ENCODE measurements at places on chromosomes 5 and 9. TPM values are rescaled to one million over a fixed set of nuclear protein-coding genes. Genes with fewer than 3 reads are reported as not detected.

DNA sequence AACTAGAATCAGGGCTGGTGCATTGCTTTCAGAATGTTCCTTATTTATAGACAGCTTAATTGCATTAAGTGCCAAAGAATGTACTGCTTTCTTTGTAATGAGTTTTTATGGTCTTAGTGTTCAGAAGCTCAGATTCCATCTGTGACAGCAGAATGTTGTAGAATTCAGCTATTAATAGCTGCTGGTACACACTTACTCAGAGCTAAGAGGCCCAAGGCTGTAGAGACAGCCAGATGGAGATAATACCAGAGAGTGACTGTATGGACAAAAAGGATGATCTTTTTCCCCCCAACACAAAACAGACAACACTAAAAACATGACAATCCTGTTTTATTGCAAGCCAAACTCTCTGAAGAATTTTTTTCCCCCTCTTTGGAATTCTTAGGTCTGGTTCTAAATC lies 50.2 kb downstream of the PPP2R2B start:
- H3K27ac ChIP-seq: no peak overlapping the region
- no peaks in the 10 kb centered on the region for H3K36me3 ChIP-seq
- H3K4me1 ChIP-seq: no peaks in the 10 kb centered on the region
- DNase-seq: no peak

GRCh38 chr9:128070874-128071273 lies 2.8 kb downstream of the SLC25A25 start:
- no peak overlapping the region for H3K4me3 ChIP-seq
- H3K27ac ChIP-seq: no peak overlapping the region

Gene CDO1
- 5.3 TPM for total RNA-seq

- no peaks in the 10 kb centered on the region for H3K4me1 ChIP-seq
- H3K36me3 ChIP-seq: no peaks in the 10 kb centered on the region
- no peak overlapping the region for H3K4me3 ChIP-seq
- no peak overlapping the region for H3K27ac ChIP-seq
Observed at GRCh38 chr9:77677397-77677796, 29.3 kb upstream of the GNA14 start.

DNA sequence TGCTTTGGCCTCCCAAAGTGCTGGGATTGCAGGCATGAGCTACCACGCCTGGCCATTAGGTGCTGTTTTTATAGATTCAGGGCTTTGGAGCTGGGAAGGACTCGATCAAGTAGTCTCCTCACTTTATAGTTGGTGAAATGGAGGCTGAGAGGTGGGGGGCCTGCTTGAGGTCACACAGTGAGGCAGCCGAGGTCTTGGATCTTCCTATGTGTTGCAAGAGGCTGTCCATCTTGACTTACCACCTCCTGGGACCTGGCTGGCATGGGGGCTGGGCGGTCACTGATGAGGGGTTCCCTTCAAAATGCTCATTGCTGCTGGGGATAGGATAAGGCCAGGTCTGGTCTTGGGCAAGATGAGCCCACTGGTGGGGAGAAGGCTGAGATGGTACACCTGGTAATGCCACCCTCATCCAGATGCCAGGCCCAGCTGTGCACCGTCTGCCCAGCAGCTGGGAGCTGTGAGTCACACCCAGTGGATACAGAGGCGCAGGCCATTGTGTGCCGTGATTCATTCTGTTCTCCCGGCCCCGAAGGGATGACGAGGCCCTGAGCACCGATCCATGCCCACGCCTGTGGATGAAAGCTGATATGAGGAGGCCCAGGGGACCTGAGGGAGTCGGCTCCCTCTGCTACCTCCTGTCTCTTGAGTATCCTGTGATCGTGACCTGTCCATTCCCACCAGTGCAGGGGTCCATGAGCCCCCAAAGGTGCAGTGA lies 10.5 kb upstream of the NDST1 start:
- peaks cover 48% of the 10 kb centered on the region for H3K36me3 ChIP-seq
- no peaks in the 10 kb centered on the region for H3K27me3 ChIP-seq
- H3K27ac ChIP-seq: no peak overlapping the region
- H3K4me3 ChIP-seq: no peak overlapping the region
- H3K4me1 ChIP-seq: peaks cover 67% of the 10 kb centered on the region

DNA sequence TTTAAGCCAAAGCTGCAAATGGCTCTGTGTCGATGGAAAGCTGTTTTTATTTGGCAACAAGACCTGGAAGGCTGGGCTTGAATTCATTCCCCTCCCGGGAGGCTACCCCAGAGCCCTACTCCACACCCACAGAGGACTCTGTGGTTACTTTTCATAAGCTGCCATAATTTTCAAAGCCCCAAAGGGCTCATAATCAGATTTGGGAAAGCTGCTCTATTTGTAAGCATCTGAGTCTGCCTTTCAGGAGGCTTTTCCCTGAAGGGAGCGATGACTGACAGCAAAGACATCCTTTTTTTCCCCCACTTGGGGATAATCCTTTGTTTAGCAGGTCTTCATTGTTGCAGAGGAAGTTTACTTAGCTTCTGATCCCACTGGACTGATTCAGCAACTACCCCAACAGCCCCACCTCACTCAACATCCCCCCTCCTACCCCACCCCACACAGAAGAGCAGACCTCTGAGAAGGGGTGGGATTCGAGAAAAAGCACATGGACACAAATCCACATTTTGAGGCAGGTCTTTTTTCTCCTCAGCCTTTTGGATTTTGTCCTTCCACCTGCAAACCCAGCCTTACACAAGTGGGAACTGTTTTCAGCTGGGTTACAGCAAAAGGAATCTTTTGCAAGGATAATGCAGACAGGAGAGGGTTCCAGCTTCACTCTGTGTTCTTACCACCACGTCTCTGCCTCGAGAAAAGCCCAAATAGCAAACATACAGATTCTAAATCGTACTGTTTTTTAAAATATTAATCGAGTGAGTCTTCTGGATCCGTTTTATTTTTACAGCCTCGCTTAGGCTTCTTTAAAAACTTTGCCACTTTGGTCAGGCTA lies 244.4 kb upstream of the TUT7 start:
- H3K27me3 ChIP-seq: no peaks in the 10 kb centered on the region
- no peak overlapping the region for H3K27ac ChIP-seq
- DNase-seq: no peak
- no peak overlapping the region for H3K4me3 ChIP-seq

DNA sequence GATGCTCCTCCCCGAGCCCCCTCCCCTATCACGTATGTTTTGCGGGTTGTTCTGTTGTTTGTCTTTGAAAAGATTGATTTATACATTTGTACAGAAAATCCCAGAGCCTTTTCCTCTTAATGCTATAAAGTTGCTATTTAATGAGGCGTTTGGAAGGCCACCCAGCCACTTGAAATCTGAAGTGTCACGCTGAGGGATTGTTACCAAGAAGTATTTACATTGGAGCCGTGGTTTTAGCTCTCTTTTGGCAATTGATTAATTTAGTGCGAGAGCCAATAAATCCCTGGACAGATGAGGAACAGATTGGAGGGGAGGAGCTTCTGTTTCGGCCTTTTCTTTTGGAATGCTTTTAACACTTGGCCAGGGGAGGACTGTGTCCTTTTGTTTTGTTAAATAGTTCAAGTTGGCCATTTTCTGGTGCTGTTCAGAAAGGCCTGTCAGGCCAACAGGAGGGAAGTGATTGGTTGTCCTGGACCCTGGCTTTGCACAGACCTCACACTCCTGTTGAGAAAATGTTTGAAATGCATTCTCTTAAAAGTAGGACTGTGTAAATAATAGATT lies 250.2 kb downstream of the PDZD2 start:
- H3K4me1 ChIP-seq: no peaks in the 10 kb centered on the region
- no peak overlapping the region for H3K27ac ChIP-seq
- H3K4me3 ChIP-seq: no peak overlapping the region
- H3K27me3 ChIP-seq: peaks cover 5% of the 10 kb centered on the region
- DNase-seq: no peak
- no peaks in the 10 kb centered on the region for H3K36me3 ChIP-seq

- peaks cover 56% of the 10 kb centered on the region for H3K4me1 ChIP-seq
- H3K4me3 ChIP-seq: no peak overlapping the region
- H3K27me3 ChIP-seq: no peaks in the 10 kb centered on the region
Observed at GRCh38 chr5:55866934-55867333, 15.8 kb downstream of the IL31RA start.

DNA sequence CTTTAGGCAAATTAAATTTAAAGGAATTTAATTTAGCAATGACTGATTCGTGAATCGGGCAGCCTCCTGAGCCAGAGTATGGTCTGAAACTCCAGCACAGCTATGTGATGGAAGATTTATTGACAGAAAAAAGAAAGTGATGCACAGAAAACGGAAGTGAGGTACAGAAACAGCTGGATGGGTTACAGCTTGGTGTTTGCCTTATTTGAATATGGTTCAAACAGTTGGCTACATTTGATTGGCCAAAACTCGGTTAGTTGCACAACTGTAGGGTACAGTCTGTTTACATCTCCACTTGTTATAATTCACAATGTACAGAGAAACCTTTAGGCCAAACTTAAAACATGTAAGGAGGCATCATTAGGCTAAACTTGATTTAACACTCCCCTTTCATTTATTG lies 1716.1 kb upstream of the C9orf72 start:
- no peak for DNase-seq
- H3K27me3 ChIP-seq: no peaks in the 10 kb centered on the region
- H3K4me1 ChIP-seq: no peaks in the 10 kb centered on the region
- H3K4me3 ChIP-seq: no peak overlapping the region

GRCh38 chr9:130336885-130337284 lies 71.3 kb downstream of the HMCN2 start:
- peaks cover 4% of the 10 kb centered on the region for H3K27me3 ChIP-seq
- no peak overlapping the region for H3K27ac ChIP-seq
- H3K4me3 ChIP-seq: no peak overlapping the region
- no peaks in the 10 kb centered on the region for H3K4me1 ChIP-seq
- no peak for DNase-seq

Gene EGFL7
- not detected for total RNA-seq

GRCh38 chr5:61051267-61051666 lies 106.3 kb downstream of the NDUFAF2 start:
- no peak overlapping the region for H3K4me3 ChIP-seq
- H3K27me3 ChIP-seq: no peaks in the 10 kb centered on the region
- H3K4me1 ChIP-seq: peaks cover 7% of the 10 kb centered on the region
- peak; percentile 5 for DNase-seq
- H3K36me3 ChIP-seq: no peaks in the 10 kb centered on the region
- no peak overlapping the region for H3K27ac ChIP-seq

DNA sequence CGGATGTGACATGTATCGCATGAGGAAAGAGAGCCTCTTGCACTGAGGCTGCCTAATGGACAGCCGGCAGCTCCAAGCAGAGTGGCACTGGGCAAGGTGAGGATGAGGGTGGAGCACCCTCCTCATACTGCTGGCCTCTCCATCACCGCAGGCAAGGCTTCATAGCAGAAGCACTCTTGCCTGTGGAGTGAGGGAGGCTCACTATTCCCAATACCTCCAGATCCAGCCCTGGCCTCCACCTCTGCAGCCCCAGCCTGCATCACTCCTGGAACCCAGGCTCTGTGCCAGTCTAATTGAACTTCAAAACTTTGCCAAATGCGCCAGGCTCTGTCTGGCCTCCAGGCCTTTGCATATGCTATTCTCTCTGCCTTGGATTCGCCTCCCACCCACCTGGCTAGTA lies 29.7 kb upstream of the ARAP3 start:
- H3K4me1 ChIP-seq: peaks cover 10% of the 10 kb centered on the region
- H3K27me3 ChIP-seq: peaks cover 2% of the 10 kb centered on the region

- no peak overlapping the region for H3K27ac ChIP-seq
- H3K4me3 ChIP-seq: no peak overlapping the region
- no peaks in the 10 kb centered on the region for H3K4me1 ChIP-seq
- no peaks in the 10 kb centered on the region for H3K27me3 ChIP-seq
- no peak for DNase-seq
- H3K36me3 ChIP-seq: peaks cover 75% of the 10 kb centered on the region
Observed at GRCh38 chr5:72859127-72859526, 42.7 kb downstream of the TNPO1 start.

DNA sequence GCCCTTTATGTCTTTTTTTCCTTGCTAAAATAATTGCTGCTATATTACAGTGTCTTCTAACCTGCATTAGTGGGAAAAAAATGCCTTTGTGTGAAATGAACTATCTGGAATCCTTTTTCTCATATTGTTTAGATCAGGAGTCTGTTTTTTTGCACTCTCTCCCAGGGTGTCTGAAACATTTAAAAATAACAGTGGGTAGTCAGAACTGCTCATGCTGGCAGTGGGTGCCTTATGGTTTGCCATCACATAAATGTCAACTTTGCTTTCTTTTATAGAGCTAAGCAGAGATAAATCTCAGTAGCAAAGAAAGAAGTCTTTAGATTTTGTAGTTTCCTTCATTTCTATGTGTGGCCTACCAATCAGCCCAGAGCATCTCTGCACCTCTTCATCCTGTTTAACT lies 347.8 kb upstream of the RGMB start:
- no peaks in the 10 kb centered on the region for H3K36me3 ChIP-seq
- no peak for DNase-seq
- no peaks in the 10 kb centered on the region for H3K4me1 ChIP-seq
- no peak overlapping the region for H3K27ac ChIP-seq
- no peak overlapping the region for H3K4me3 ChIP-seq

DNA sequence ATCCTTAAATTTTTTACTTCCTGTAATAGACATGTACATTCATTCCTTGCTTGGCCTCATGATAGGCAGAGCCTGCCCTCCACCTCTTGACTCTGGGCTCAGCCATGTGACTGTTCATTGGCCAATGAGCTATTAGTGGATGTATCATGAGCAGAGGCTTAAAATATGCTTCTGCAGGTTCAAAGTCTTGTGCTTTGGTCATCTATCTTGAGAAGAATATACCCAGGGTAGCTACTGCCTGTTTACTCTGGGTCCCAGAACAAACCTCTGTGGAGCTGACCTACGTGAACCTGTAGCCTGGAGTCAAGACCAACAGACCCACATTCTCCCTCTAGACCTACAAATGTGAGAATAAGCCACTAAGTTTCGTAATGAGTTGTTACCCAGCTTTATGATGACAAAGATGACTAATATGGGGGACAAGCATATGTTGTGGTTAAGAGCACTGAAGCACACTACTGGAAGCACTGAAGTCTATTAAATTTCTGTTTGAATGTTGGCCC lies 244.4 kb downstream of the MAST4 start:
- H3K27me3 ChIP-seq: no peaks in the 10 kb centered on the region
- H3K4me1 ChIP-seq: peaks cover 10% of the 10 kb centered on the region
- peak; percentile 29 for DNase-seq
- no peak overlapping the region for H3K27ac ChIP-seq
- H3K4me3 ChIP-seq: no peak overlapping the region

DNA sequence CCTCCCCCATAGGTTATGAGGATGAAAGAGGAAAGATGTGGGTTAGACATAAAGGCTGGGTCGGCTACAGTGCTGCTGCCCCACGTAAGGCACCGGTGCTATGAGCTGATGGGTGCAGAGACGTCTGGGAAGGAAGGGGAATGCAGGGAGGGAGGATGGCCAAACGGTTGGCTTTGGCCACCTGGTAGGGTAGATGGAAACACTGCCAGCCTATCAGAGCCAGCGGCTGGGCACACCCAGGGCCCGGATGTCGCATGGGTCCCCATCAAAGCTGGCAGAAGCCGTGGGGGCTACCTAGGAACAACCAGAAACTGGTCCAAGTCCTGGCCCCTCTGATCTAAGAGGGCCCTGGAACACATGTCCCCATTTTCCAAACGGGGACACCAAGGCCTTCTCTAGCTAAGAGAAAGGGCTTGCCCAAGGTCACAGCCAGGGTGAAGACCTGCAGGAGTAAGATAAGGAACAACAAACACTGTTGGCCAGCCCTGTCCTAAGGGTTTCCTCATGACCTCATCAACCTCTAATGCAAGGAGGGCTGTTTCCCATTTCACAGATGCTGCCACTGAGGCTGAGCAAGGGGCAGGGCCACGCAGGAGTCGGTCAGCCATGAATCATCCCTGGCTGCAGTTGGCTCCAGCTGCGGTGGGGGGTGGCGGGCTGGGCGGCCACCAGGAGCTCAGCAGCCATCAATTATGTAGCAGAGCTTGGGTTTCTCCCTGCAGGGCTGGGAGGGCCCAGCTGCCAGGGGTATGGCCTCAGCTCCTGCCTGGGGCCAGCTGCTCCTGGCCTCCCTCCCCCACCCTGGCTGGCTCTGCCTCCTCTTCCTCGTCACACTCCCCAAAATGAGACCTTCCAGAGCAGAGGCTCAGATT lies 4.9 kb downstream of the SH3GLB2 start:
- peaks cover 20% of the 10 kb centered on the region for H3K4me1 ChIP-seq
- H3K4me3 ChIP-seq: no peak overlapping the region
- H3K27me3 ChIP-seq: no peaks in the 10 kb centered on the region
- no peak for DNase-seq
